Neural progenitor cell (in vitro differentiated cells): ENCODE measurements at places on chromosomes 3 and 15.

DNA sequence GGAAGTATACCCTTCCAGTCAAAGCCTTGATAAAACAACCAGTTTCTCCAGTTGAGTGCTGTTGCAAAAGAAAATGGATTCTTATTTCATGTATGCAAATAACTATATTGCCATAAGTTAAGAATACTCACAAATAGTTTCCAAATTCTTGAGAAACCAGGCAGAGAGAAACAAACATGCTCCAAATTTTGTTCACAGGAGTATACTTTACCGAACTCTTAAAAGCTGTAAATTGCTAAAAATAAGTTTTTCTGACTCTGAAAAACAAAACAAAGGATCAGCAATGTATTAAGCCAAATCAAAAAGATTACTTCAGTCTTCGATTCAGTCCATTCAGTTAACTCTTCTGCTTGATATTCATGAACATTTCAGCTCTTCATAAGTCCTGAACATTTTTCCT, 646.5 kb downstream of the MCTP2 start:
- DNase-seq, result no peak

GRCh38 chr3:73656241-73656890, 31.6 kb upstream of the PDZRN3 start:
- DNase-seq, result no peak

DNA sequence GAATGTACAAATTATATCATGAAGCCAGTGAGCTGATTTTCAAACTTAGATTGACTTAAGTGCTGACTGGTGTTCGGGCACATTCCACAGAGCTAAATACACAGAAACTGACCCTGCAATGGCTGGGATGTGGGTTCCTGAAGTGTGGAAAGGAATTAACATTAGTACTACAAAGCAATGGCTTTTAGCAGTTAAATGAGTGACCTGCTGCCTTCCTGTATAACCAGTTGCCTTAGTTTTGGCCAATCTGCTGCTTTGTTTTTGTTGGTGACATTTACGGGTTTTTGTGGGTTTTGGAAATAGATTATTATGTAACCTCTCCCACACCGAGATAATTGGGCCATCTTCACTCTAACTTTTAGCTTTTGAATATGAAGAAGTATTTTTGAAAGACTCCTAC, 2.4 kb upstream of the SKIC8 start:
- no peak for DNase-seq

GRCh38 chr3:151219056-151219455, 16.0 kb upstream of the GPR171 start:
- DNase-seq, result no peak

GRCh38 chr3:135192929-135193328, 397.9 kb downstream of the EPHB1 start:
- no peak for DNase-seq

DNA sequence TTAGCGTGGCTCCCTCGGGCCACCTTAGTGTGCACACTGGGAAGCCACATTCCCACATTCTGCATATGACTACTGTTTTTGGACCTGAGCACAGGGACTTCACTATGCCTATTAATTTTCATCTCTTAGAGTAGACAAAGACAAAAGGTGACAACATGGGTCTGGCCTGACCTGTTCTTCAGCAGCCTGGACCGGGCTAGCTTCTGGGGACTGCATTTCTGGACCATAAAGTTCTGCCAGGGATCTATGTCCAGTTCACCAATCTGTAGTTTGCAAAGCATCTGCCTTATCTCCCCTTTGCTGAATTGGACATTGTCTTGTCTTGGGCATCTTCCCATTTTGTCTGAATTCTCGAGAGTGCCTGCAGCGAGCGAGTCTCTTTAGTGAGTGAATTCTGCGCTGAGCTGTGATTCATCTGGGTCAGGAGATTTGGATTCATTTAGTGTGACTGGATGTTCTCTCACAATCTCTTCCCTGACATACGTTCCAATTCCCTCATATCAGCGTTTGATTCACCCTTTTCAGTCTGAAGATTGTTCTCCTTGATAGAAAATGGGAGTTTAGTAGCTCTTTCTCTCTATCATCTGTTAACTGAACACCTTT, 112.2 kb upstream of the PLXNA1 start:
- no peak for DNase-seq

DNA sequence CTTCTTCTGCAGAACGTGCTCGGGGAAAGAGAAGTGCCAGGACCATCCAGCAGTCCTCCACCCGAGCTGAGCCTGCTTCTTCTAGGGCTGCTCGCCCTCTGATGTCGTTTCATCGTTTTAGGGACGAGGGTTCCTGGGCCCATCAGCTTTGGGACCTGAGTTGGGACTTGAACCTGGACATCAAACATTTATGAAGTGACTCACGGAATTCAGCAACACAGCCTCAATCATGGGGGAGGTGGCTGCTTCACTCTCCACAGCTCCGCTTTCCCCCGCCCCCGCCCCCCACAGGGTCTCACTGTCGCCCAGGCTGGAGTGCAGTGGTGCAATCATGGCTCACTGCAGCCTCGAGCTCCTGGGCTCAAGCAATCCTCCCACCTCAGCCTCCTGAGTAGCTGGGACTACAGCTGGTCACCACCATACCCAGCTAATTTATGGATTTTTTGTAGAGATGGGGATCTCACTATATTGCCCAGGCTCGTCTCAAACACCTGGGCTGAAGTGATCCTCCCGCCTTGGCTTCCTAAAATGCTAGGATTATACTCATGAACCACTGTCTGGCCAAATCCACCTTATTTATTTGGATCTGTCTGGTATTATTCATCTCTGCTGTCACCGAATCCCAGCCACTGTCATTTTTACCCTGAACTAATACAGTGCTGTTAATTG, 725 bp upstream of the SCAMP2 start:
- peak; percentile 33 for DNase-seq

DNA sequence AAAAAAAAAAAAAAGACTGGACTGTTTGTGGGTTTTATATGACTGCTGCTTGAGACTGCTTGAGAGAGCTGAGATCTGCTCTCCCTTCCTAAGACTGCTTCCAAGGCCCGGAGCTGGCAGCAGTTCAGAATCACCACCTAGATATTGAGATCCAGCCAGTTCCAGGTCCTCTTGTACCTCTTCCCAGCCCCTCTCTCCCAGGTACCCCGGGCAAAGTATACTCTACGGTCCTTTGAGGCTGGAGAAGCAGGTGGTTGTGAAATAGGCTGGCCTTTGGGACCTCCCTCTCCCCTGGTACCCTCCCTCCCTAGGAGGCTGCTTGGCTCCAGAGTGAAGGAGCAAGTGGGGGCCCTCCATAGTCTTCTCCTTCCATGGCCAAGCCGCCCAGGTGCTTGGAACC, 12.6 kb upstream of the BAHD1 start:
- DNase-seq, result no peak
